A549 treated with Hydrocortisone at 1 μM for 4 hours (cell line): ENCODE measurements at places on chromosomes 4 and X. TPM values are rescaled to one million over a fixed set of nuclear protein-coding genes. Genes with fewer than 3 reads are reported as not detected.

SLC9B1 gene
- total RNA-seq, result 0.10 TPM in 1 of 5 replicates, not detected in the others

DHX15 gene
- 92.2 to 119 TPM (median 98.4 TPM) in 5 replicates for total RNA-seq

EFHC2 gene
- 0.08 to 0.38 TPM (median 0.23 TPM) in 5 replicates for total RNA-seq

LRAT gene
- 0.03 to 0.10 TPM (median 0.05 TPM) in 5 replicates for total RNA-seq

SLC34A2 gene
- total RNA-seq, result 0.03 to 0.06 TPM (median 0.05 TPM) in 3 of 5 replicates, not detected in the others

CACNA1F gene
- total RNA-seq, result not detected in 5 replicates

GPRIN3 gene
- 1.2 to 2.5 TPM (median 2.2 TPM) in 5 replicates for total RNA-seq

XK gene
- total RNA-seq, result 0.37 to 0.43 TPM (median 0.40 TPM) in 5 replicates

NDNF gene
- not detected in 5 replicates for total RNA-seq

BST1 gene
- total RNA-seq, result 15.5 to 17.8 TPM (median 16.3 TPM) in 5 replicates

FREM3 gene
- not detected in 5 replicates for total RNA-seq

CLCN3 gene
- total RNA-seq, result 13.4 to 21.7 TPM (median 16.7 TPM) in 5 replicates

GPC3 gene
- total RNA-seq, result 0.08 to 0.13 TPM in 2 of 5 replicates, not detected in the others

TRMT10A gene
- 3.4 to 5.7 TPM (median 3.7 TPM) in 5 replicates for total RNA-seq

KCND1 gene
- 0.88 to 1.3 TPM (median 0.92 TPM) in 5 replicates for total RNA-seq
